Occipital lobe (tissue), 3 donors: ENCODE measurements at places on chromosomes 12 and 14.

- no peak for DNase-seq
Observed at GRCh38 chr12:29543036-29543435, 45.5 kb upstream of the OVCH1 start.

GRCh38 chr12:89062996-89063395, 289.3 kb downstream of the DUSP6 start:
- no peak for DNase-seq

- DNase-seq, result no peak
Observed at GRCh38 chr12:59407799-59408198, 188.0 kb upstream of the SLC16A7 start.

DNA sequence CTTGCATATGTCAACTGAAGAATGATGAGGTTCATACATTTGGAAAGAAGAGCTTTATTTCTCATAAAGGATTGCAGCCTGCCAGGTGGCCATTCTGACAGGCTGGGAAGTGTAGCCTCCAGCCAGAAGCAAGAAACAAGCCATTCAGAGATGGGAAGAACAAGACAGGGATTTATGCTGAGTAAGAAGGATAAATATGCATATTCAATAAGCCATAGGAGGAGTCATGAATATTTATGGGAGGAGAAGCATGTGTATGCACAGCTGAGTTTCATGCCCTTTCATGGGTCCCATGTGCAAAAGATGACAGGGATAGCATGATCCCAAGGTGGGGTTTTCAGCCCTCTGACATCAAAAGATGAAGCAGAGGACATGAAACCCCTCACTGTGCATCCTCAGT, 269.8 kb downstream of the TMEM132C start:
- DNase-seq, result no peak

- DNase-seq, result no peak
Observed at GRCh38 chr14:61321385-61322010, at the start of gene PRKCH. PRKCH (plus strand) TSS chr14:61321579; CDS start chr14:61322102, 523 bp downstream.

DNA sequence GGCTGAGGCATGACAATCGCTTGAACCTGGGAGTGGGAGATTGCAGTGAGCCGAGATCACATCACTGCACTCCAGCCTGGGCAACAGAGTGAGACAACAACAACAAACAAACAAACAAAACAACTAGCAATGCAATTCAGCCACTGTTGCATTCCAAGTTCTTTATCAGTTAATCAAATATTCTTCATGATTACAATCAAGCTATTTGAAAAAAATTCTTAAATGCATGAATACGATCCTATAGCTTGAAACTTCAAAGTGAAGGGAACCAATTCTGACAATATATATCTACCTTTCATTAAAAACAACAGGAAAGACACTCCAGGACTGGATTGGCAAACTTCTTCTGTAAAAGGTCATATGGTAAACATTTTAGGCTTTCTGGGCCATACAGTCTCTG, 31.3 kb upstream of the OTX2 start:
- no peak for DNase-seq

- no peak for DNase-seq
Observed at GRCh38 chr12:89695830-89696229, 12.8 kb downstream of the ATP2B1 start.

- DNase-seq, result no peak
Observed at GRCh38 chr14:53409969-53410368, 256.8 kb upstream of the DDHD1 start.
